ENCODE measurements at places on chromosomes 13 and 19.

GRCh38 chr19:35533822-35534392 lies 651 bp downstream of the GAPDHS start:
- DNase-seq = no peak

GRCh38 chr13:67147342-67148133 lies 82.6 kb downstream of the PCDH9 start:
- DNase-seq = no peak

DNA sequence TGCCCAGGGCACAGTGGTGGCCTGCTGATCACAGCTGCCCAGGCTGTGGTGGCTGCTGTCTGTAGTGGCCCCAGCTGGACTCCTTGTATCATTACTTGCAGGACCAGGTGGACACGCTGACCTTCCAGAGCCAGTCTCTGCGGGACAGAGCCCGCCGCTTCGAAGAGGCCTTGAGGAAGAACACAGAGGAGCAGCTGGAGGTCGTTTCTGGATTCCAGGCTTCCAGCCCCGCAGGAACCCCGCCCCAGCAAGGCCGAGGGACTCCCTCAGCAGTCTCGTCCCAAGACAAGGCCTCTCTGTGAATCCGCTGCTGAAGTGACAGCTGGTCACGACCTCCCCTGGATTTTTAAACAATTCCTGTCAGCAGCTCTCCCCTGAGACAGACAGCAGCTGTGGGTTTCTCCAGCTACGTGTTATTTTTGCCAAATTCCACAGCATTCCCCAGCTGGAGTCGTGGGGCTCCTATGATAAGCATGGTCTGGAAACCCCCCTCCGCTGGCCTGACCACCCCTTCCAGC lies 98.3 kb downstream of the SLC7A1 start:
- no peak for DNase-seq

DNA sequence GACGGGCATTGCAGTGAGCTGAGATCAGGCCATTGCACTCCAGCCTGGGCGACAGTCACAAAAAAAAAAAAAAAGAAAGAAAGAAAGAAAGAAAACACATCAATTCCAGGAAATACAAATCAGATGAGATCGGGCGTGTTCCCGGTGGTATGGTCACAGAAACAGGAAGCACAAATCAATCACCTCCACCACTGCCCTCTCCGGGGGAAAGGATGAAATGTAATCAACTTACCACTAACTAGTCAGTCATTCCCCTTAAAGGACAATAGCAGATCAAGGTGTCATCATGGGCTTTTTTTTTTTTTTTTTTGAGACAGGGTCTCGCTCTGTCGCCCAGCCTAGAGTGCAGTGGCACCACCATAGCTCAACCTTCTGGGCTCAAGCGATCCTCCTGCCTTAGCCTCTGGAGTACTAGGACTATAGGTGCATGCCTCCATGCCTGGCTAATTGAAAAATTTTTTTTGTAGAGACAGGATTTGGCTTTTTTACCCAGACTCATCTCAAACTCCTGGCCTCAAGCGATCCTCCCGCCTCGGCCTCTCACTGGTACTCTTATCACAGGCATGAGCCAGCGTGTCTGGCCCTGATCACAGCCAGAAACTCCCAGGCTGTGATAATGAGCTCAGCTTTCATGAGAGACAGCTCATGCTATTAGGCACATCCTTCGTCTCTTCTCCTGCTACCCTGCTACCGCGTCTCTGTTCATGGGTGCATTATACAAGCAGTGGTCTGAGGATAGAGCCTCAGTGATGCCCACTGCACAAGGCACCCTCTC lies 6.8 kb upstream of the DPRX start:
- DNase-seq = no peak

DNA sequence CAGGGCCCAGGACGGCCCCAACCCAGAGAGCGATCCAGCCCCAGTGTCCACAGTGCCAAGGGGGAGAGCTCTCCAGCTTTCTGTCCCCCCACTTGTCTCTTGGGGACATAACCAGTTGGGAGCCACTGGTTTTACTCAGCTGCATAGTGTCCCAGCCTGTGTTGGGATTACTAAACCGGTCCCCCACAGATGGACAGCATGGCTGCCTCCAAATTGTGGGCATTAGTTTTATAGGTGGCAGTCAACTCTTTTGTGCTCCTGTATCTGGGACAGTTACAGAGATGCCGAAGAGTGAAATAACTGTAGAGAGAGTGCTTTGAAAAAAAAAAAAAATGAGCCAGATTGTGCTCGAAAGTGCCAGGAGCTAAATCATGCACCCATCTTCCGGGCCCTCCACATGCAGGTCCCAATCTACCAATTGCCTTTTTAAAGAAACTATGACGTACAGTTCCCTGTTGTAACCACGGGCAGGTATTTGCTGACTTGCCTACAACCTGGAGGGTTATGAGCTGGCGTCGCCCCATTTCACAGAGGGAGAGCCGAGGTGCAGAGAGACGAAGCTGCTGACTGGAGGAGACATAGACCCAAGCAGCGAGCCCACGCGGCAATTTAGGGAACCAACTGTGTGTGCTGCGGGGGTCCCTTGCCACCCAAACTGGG lies 2.4 kb upstream of the NFIC start:
- no peak for DNase-seq
